ENCODE measurements at places on chromosomes 6 and 20.

- no peak overlapping the region for H3K27ac ChIP-seq
- peaks cover 6% of the 10 kb centered on the region for H3K27me3 ChIP-seq
- no peak overlapping the region for H3K4me3 ChIP-seq
- H3K4me1 ChIP-seq: peaks cover 3% of the 10 kb centered on the region
- no peak for DNase-seq
These were observed 29.2 kb downstream of the YTHDF1 start for GRCh38 chr20:63186528-63187316.

GRCh38 chr6:97222903-97223302 lies 60.1 kb downstream of the MMS22L start:
- no peak overlapping the region for H3K4me3 ChIP-seq
- no peaks in the 10 kb centered on the region for H3K27me3 ChIP-seq

DNA sequence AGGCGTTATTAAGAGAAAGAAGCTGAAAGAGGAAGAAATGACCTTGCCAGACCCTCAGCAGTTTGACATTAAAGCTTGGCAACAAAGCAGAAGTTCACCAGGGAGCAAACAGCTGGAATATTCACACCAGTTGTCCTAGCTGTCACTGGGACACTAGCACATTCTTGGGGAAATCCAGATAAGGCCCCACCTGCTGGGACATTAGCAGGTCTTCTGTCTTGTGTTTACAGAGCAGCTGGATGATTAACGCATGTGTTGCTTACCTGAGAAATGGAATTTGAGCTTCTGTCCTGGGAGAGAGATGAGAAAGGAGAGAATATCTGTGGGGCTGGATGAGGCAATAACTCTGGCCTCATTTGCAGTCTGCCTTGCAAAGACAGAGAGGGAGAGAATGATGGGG lies 137.6 kb upstream of the RIN2 start:
- no peaks in the 10 kb centered on the region for H3K27me3 ChIP-seq
- no peaks in the 10 kb centered on the region for H3K36me3 ChIP-seq
- H3K4me3 ChIP-seq: no peak overlapping the region
- no peak overlapping the region for H3K27ac ChIP-seq

GRCh38 chr6:115934145-115934544 lies 126.5 kb downstream of the FRK start:
- DNase-seq: no peak
- no peaks in the 10 kb centered on the region for H3K4me1 ChIP-seq
- H3K27ac ChIP-seq: no peak overlapping the region
- H3K4me3 ChIP-seq: no peak overlapping the region
- no peaks in the 10 kb centered on the region for H3K27me3 ChIP-seq

DNA sequence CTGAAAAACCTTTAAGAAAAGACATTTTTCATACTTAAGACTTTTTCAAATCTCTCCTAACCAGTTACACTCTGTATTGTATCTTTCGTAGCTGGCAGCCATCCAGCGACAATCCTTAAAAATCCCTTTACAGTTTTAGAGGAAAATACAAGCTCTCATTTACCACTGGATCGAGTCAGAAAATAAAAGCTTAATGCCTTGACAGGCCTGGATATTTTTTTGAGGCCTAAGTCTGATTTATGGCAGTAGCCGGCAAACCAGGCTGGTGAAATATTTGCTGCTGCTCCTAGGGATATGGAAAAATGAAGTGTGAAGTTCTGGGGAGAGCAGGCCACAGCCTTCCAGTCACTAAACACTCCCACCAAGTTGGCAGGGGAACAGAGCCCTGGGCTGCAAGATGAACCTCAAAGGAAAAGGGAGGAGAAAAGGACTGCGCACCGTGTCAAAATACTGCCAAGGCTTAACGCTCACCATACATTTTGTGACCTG lies 213.0 kb upstream of the SUPT3H start:
- DNase-seq: no peak
- peaks cover 49% of the 10 kb centered on the region for H3K4me1 ChIP-seq
- H3K36me3 ChIP-seq: no peaks in the 10 kb centered on the region
- no peaks in the 10 kb centered on the region for H3K27me3 ChIP-seq

GRCh38 chr6:93972791-93973190 lies 553.4 kb upstream of the EPHA7 start:
- H3K27me3 ChIP-seq: no peaks in the 10 kb centered on the region
- H3K27ac ChIP-seq: no peak overlapping the region
- H3K36me3 ChIP-seq: no peaks in the 10 kb centered on the region
- no peak for DNase-seq

- no peak overlapping the region for H3K27ac ChIP-seq
- H3K4me3 ChIP-seq: no peak overlapping the region
- H3K36me3 ChIP-seq: no peaks in the 10 kb centered on the region
- H3K27me3 ChIP-seq: peaks cover 67% of the 10 kb centered on the region
These were observed 56.5 kb downstream of the CD40 start for GRCh38 chr20:46174469-46175126.

- H3K4me1 ChIP-seq: no peaks in the 10 kb centered on the region
- H3K27ac ChIP-seq: no peak overlapping the region
- DNase-seq: no peak
- H3K4me3 ChIP-seq: no peak overlapping the region
- H3K27me3 ChIP-seq: no peaks in the 10 kb centered on the region
These were observed 155.6 kb upstream of the TBX18 start for GRCh38 chr6:84920021-84920420.

GRCh38 chr20:41242807-41243206 lies 74.7 kb downstream of the ZHX3 start:
- peaks cover 28% of the 10 kb centered on the region for H3K4me1 ChIP-seq
- DNase-seq: no peak
- H3K27ac ChIP-seq: no peak overlapping the region
- H3K36me3 ChIP-seq: peaks cover 3% of the 10 kb centered on the region
- no peak overlapping the region for H3K4me3 ChIP-seq
- no peaks in the 10 kb centered on the region for H3K27me3 ChIP-seq

DNA sequence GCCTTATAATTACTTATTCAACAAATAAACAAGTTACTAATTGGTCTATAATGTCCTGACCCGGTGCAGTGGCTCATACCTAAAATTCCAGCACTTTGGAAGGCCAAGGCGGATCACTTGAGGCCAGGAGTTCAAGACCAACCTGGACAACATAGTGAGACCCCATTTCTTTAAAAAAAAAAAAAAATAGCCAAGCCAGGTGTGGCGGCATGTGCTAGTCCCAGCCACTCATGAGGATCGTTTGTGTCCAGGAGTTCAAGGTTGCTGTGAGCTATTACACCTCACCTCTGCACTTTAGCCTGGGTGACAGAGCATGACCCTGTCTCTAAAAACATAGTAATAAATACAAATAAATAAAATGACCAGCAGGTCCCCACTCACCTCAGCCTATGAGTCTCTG lies 9.8 kb upstream of the UBE2V1 start:
- H3K27ac ChIP-seq: no peak overlapping the region
- DNase-seq: peak; percentile 16
- H3K4me3 ChIP-seq: no peak overlapping the region
- H3K4me1 ChIP-seq: peaks cover 3% of the 10 kb centered on the region
- no peaks in the 10 kb centered on the region for H3K27me3 ChIP-seq
- peaks cover 52% of the 10 kb centered on the region for H3K36me3 ChIP-seq

DNA sequence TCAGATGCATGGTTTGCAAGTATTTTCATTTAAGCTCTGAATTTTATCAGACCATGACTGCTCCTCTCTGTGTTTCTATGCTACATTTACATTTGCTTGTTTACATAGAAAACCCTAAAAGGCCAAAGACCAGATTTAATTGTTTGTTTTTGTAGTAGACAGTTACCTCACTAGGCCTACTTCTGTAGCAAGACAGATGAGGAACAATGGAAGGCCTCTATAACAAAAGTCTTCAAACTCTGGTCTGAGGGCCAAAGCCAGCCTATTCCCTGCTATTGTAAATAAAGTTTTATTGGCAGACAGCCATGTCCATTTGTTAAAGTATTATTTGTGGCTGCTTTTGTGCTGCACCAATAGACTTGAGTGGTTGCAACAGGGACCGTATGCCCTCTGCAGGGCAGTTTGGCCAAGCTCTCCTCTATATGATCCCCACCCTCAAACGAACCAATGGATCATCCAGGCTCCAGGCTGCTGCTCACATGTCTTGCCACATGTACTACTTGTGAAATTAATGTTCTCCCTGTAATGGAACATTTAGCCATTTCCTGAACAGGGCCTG lies 182.0 kb downstream of the DOK5 start:
- no peaks in the 10 kb centered on the region for H3K4me1 ChIP-seq
- H3K36me3 ChIP-seq: no peaks in the 10 kb centered on the region
- no peak overlapping the region for H3K4me3 ChIP-seq
- H3K27me3 ChIP-seq: peaks cover 55% of the 10 kb centered on the region
- H3K27ac ChIP-seq: no peak overlapping the region

GRCh38 chr6:7650878-7651277 lies 60.9 kb downstream of the SNRNP48 start:
- no peaks in the 10 kb centered on the region for H3K27me3 ChIP-seq
- no peaks in the 10 kb centered on the region for H3K36me3 ChIP-seq
- H3K4me3 ChIP-seq: no peak overlapping the region
- no peak overlapping the region for H3K27ac ChIP-seq
- H3K4me1 ChIP-seq: no peaks in the 10 kb centered on the region

- H3K36me3 ChIP-seq: no peaks in the 10 kb centered on the region
- no peaks in the 10 kb centered on the region for H3K27me3 ChIP-seq
- H3K4me3 ChIP-seq: no peak overlapping the region
- no peak for DNase-seq
- H3K27ac ChIP-seq: no peak overlapping the region
- H3K4me1 ChIP-seq: no peaks in the 10 kb centered on the region
These were observed 89.3 kb downstream of the RIN2 start for GRCh38 chr20:19847383-19847782.

DNA sequence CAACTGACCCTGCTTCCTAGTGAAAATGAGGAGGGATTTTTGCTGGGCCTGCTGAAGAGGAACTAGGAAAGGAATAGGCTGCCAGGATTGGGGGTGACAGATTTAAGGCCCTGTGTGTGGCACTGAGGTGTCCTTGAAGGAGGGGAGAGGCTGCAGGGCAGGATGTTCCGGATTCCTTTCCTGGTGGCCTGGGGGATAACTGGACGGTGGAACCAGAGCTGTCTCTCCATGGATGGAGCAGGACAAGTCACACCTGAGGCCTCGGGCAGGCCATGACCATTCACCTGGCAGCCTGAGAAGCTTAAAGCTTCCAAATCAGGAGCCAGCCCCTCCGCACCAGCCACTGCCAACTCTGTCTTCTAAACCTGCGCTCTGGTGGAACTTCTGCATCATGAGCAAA lies 56.0 kb upstream of the SLC22A23 start:
- DNase-seq: no peak
- no peaks in the 10 kb centered on the region for H3K36me3 ChIP-seq
- H3K27ac ChIP-seq: no peak overlapping the region
- H3K4me1 ChIP-seq: peaks cover 8% of the 10 kb centered on the region
- no peaks in the 10 kb centered on the region for H3K27me3 ChIP-seq
- no peak overlapping the region for H3K4me3 ChIP-seq

DNA sequence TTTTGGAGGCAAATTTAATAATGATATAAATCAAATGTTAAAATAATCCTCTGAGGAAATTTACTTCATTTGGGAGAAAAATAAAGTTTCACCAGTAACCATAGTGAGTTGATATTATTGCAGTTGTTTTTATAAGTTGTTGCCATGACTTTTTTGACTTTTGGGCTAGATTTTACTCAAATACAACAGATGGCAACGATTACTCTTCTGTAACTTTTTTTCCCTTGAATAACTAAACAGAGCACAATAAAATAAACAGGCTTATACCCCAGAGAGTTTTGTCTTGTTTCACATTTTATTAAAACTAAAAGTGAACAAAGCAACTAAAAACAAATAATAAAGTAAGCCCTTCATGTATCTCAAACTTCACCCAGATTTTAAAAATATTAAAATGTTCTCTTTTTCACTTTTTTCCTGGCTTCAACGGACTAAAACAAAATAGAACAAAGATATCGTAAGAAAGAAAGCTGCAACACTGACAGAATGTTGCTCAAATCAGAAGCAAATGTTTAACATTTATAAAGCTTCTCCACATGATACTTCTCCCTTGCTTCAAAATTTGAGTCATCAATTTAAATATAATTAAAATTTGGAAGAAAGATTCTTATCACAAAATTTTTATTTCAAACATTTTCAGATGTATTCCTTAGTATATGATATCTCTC lies 42.5 kb upstream of the BMP5 start:
- peaks cover 41% of the 10 kb centered on the region for H3K4me1 ChIP-seq
- no peak overlapping the region for H3K4me3 ChIP-seq
- H3K27me3 ChIP-seq: no peaks in the 10 kb centered on the region

GRCh38 chr6:55668591-55668990 lies 89.6 kb upstream of the HMGCLL1 start:
- H3K27ac ChIP-seq: no peak overlapping the region
- no peaks in the 10 kb centered on the region for H3K36me3 ChIP-seq
- DNase-seq: no peak
- H3K4me3 ChIP-seq: no peak overlapping the region
- H3K27me3 ChIP-seq: no peaks in the 10 kb centered on the region

DNA sequence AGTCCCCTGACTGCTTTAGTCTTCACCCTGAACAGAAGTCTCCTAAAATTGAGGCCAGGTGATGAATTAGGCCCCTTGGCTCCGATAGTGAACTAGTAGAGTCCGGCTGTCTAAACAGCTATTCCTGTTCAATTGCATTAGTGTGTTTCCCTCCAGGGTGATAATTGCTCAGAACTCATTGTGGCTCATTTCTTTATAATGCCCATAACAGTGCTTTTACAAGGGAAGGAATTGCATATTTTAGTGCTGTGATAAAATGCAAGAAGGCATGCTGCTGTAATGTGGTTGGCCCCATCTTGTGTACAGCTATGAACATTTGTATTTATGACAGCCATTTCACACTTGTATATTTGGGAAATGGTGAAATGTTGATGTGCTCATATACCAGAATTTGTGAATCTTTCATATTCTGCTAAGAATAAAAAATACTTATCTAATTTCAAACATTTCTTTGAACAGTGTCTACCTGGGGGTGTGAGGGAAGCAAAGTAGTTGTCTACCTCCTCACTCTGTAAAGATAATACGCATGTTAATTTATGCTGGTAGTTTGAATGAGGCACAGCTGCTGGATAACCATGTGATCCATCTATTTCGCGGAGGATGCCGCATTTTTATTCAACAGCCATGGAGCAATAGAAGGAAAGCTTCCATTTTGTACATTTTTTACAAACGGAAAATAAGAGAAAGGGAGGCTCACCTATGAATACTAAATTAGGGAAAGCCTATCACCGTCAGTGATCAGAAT lies 451.4 kb downstream of the NKAIN2 start:
- H3K27ac ChIP-seq: no peak overlapping the region
- H3K4me1 ChIP-seq: no peaks in the 10 kb centered on the region
- DNase-seq: no peak

- H3K4me1 ChIP-seq: peaks cover 90% of the 10 kb centered on the region
- H3K27me3 ChIP-seq: no peaks in the 10 kb centered on the region
- H3K36me3 ChIP-seq: peaks cover 31% of the 10 kb centered on the region
- no peak for DNase-seq
- H3K4me3 ChIP-seq: no peak overlapping the region
These were observed 21.9 kb downstream of the TOP1 start for GRCh38 chr20:41050361-41051008.
